ENCODE measurements at places on chromosomes 16 and 17.

DNA sequence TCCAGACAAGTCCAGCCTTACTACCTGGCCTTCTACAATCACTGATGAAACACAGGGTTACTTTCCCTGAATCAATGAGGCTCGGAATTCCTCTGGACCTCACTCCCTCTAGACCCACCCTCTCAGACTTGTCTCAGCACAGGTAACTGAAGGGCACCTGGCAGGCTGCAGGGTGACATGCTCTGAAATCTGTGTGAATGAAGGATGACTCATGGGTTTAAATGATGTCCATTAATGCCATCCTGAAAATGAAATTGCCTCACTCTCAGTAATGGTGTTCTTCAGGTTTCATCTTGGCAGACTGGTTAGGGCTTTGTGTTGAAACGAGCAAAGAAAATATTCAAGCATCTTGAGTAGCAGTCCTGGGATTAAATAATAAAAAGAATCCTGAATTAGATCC is 134.4 kb downstream of the MAF start:
- no peak for DNase-seq

DNA sequence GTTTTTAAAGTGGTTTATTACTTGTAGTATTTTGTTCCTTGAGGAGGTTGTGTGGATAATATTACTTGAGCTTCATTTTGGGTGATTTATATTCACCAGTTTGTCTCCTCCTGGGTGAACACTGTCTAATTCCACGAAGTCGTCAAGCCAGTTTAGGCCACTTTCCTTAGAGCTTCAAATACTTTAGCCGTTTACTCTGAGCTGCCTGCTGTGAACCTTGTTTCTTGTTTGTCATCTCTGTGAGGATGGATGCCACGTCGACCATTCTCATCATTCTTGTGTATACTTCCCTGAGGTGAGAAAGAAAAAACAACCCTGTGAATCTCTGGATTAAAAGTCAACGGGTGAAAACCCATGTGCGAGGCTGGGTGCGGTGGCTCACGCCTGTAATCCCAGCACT is 9.0 kb downstream of the KRT24 start:
- DNase-seq, result no peak

GRCh38 chr16:30401768-30402425 is 5.5 kb upstream of the ZNF771 start:
- no peak for DNase-seq

- no peak for DNase-seq
Measured at GRCh38 chr16:80459966-80460365, 80.8 kb upstream of the DYNLRB2 start.

DNA sequence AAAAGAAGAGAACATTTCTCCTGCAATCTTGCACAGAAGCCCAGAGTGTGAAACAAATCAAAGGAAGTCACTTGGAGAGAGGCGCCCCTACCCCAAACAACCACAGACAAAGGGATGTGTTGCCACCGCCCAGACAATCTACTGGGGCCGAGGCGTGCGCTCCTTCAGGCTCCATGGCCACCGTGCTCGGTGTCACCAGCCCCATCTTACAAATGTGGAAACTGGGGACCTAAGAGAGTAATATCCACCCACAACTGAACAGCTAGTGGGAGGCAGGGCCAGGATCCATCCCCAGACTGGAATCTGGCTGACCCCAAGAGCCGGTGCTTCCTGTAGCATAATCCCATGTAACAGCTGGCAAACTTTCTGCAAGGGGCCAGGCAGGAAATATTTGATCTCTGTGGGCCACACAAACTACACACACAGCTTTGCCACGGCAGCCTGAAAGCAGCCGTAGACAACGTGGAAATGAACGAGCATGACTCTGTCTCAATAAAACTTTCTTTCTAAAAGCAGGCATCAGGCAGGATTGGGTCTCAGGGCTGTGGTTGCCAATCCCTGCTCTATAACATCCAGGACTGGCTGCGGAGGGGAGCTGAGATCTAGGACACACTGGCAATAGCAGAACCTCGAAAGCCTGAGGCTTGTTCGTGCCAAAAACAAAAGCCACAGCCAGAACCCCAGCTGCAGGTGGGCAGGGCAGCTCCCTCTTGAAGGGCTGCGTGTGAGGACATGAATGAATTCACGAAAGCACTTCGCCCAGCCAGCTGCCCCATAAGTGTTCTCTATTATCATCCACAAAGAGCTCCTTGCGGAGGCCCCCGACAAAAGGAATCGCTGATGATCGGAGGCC is 26.6 kb upstream of the GINS2 start:
- DNase-seq, result no peak

- no peak for DNase-seq
Measured at GRCh38 chr16:88971371-88972097, 5.5 kb downstream of the CBFA2T3 start.

- DNase-seq, result no peak
Measured at GRCh38 chr17:67491681-67492024, 114.6 kb downstream of the PITPNC1 start.

DNA sequence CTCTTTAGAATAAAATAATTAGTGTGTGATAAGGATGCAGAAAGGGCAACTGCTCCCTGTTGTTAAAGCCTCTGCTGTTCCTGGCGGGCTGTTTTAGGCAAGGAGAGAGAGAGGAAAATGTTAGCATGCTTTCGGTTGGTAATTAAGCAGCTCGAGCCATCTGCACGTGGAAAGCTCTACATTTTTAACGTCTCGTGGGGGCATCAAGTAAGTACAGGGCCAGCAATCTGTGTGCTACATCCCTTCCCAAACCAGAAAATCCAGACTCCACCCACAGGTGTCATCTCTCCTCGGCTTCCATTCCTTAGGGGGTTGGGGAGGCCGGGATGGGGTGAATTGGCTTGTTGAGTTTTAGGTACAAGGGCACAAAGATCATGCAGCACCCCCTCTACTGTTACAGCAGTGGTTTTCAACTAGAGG is 62.4 kb upstream of the MARCHF10 start:
- no peak for DNase-seq

GRCh38 chr17:58006560-58006923 is 504 bp downstream of the SRSF1 start:
- DNase-seq, result no peak

- no peak for DNase-seq
Measured at GRCh38 chr17:35817196-35817595, 7.9 kb downstream of the TAF15 start.

DNA sequence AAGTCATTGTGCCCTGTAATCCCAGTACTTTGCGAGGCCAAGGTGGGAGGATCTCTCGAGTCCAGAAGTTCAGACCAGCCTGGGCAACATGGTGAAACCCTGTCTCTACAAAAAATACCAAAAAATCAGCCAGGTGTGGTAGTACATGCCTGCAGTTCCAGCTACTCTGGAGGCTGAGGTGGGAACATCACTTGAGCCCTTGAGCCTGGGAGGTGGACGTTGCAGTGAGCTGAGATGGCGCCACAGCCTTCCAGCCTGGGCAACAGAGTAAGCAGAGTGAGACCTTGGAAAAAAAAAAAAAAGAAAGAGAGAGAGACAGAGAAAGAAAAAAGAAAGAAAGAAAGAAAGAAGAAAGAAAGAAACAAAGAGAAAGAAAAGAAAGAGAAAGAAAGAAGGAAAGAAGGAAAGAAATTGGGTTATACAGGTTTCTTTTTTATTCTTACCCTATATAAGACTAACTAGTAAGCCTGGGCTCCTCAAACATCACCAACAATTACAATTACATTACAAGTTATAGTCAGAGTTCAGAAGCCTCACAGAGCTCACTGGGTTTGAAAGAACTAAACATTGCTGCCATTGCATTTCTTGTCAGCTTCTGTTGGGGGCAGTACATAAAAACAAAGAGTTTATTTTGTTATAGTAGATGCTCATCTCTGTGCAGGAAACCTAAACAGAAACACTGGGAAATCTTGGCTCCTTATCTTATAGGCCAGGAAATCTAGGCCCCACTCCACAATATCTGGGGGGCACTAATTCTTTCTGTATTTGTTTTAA is 6.7 kb upstream of the ABCA9 start:
- no peak for DNase-seq

Data from HFF-Myc (cell line).